A549 treated with AZD2906 at 1 μM for 4 hours (cell line): ENCODE measurements at places on chromosomes 1 and 21. TPM values are rescaled to one million over a fixed set of nuclear protein-coding genes. Genes with fewer than 3 reads are reported as not detected.

NSL1 gene
- total RNA-seq = 26.8 to 41.1 TPM (median 30.6 TPM) in 5 replicates

TMEM53 gene
- 6.6 to 9.2 TPM (median 8.2 TPM) in 5 replicates for total RNA-seq

GPR25 gene
- not detected in 5 replicates for total RNA-seq

TBX19 gene
- total RNA-seq = 0.54 to 0.73 TPM (median 0.66 TPM) in 5 replicates

ASB17 gene
- total RNA-seq = not detected in 5 replicates

RHBG gene
- total RNA-seq = not detected in 5 replicates

GBP4 gene
- 0.02 to 0.09 TPM in 2 of 5 replicates, not detected in the others for total RNA-seq

GPATCH4 gene
- 59.2 to 93.7 TPM (median 63.4 TPM) in 5 replicates for total RNA-seq

PRAMEF13 gene
- 0.07 TPM in 1 of 5 replicates, not detected in the others for total RNA-seq

PPM1J gene
- total RNA-seq = 0.79 to 1.0 TPM (median 0.90 TPM) in 5 replicates

FHAD1 gene
- total RNA-seq = 0.39 to 0.77 TPM (median 0.62 TPM) in 5 replicates

NMNAT2 gene
- 0.47 to 0.85 TPM (median 0.70 TPM) in 5 replicates for total RNA-seq

HLCS gene
- total RNA-seq = 5.4 to 7.6 TPM (median 6.6 TPM) in 5 replicates

PCP4 gene
- not detected in 5 replicates for total RNA-seq

FAM72C gene
- 3.6 to 5.9 TPM (median 4.8 TPM) in 5 replicates for total RNA-seq

UBXN10 gene
- 0.01 TPM in 1 of 5 replicates, not detected in the others for total RNA-seq

IFI6 gene
- total RNA-seq = 9.9 to 15.4 TPM (median 11.3 TPM) in 5 replicates

S100A2 gene
- total RNA-seq = 18.7 to 33.7 TPM (median 27.4 TPM) in 5 replicates
